A549 (cell line): ENCODE measurements at places on chromosomes 6 and 20.

- DNase-seq: no peak
These were observed 52.2 kb upstream of the BTN3A2 start for GRCh38 chr6:26312501-26313397.

DNA sequence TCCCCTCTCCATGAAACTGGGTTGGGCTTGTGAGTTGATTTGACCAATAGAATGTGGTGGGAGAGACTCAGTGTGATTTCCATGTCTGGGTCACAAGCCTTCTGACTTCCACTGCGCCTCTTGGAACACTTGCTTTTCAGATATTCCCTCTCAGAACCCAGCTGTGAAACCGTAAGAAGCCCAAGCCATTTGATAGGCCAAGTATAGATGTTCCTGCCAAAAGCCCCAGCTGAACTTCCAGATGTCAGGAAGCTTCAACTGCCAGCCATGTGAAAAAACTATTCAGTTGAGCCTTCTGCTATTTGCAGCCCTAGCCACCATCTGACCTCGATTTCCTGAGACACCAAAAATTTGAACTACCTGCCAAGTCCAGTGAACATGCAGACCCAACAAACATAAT, 387.8 kb upstream of the GJE1 start:
- DNase-seq: no peak

- DNase-seq: no peak
These were observed 25.1 kb downstream of the GZF1 start for GRCh38 chr20:23387118-23387443.

DNA sequence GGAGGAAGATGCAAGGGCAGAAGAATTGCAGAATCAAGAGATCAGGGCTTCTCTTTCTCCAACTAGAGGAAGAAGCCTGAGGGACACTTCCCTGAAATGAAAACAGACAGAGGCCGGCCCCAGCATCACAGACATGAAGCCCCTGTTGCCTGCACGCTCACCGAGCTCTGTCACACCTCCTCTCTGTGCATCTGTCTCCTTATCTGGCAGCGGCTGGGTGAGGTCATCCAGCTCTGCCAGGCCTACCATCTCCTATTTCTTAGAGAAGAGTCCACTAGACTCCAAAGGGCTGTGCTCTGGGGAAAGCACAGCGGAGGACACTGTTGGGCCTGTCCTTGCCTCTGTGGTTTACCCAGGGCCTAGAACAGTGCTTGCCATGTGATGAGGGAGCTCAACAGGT, 71.9 kb upstream of the MLN start:
- DNase-seq: no peak

- no peak for DNase-seq
These were observed 30.2 kb downstream of the CCDC170 start for GRCh38 chr6:151524059-151524458.

DNA sequence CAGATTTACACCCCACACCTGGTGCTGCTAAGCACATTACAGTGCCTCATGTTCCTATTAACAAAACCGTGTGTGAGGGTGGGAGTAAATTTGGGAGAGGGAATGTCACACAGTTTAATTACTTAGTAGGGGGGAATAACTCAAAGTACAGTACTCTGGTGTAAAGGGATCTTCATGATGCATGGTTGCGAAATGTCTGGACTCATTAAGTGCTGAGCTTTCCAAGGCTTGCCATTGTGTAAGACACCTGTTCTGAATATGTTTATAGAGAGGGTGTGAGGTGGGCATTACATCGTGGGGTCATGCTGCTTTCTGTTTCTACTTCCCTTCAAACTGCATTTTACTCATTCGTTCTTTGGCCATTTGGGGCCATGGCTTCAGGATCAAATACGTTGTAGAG, 181.2 kb downstream of the ADGRG6 start:
- DNase-seq: no peak

DNA sequence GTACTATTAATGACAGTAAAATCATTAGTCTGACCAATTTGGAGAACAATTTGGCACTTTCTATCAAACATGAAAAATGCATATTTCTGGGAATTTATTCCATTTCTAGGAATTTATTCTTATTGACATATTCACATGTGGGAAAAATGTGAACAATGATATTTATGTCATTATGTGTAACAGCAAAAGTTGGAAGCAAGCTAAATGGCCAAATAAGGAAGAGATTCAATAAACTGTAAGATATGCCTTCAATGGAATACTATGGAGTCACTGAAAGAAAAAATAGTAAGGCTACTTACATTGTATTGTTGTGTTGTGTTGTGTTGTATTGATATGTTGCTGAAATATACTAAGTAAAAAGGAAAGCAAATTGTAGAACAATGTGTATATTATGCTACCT, 100.5 kb upstream of the EDN1 start:
- DNase-seq: no peak

- DNase-seq: no peak
These were observed 150.1 kb upstream of the STXBP5 start for GRCh38 chr6:147054158-147054557.

- DNase-seq: no peak
These were observed 57.9 kb downstream of the PRND start for GRCh38 chr20:4779616-4780015.

- no peak for DNase-seq
These were observed 215.5 kb upstream of the ECI2 start for GRCh38 chr6:4350567-4351519.

GRCh38 chr20:49999329-49999728, 16.5 kb downstream of the SNAI1 start:
- DNase-seq: no peak

DNA sequence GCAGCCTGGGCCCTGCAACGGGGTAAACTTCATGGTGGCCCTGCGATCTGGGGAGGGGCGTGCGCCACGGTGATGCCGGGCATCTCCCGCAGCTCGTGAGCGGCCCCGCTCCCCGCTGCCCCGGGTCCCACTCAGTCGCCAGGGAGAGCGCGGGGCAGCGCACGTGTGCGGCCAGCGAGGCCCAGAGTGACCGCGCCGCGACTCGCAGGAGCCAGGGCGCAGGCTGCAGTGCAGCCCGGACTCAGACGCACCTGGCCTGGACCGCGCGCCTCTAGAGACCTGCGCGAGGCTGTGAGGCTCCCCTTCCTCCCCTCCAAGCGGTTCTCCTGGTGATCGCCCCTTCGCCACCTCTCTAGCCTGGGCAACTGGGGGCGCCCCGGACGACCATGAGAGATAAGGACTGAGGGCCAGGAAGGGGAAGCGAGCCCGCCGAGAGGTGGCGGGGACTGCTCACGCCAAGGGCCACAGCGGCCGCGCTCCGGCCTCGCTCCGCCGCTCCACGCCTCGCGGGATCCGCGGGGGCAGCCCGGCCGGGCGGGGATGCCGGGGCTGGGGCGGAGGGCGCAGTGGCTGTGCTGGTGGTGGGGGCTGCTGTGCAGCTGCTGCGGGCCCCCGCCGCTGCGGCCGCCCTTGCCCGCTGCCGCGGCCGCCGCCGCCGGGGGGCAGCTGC, 652 bp downstream of the BMP6 start:
- peak; percentile 19 for DNase-seq

DNA sequence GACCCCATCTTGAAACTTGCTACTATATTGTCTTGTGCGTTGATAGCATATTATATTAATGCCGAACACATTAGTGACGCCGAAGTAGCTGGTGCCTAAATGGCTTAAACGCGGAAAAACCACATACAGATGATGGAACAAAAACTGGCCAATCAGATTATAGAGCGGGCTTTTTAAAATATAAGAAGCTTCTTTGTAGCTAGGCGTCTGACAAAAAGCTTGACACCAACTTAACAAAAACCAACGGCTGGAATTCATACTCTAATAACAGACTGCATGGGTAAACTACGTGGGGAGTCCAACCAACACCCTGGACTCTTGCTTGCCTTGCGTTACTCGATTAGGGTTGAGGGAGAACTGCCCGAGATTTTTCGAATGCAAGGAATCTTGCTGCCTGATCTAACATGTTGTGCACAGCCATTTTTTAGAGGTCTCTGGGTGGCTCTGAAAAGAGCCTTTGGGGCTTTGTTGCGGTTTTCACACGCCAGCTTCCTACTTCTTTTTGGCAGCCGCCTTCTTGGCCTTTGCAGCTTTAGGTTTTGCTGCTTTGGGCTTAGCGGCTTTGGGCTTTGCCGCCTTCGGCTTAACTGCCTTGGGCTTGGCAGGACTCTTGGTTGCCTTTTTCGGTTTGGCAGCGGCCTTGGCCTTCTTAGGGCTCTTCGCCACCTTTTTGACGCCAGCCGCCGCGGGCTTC, 45.7 kb downstream of the OR2B2 start:
- peak; percentile 23 for DNase-seq

- DNase-seq: no peak
These were observed 385.3 kb downstream of the EPM2A start for GRCh38 chr6:145349950-145350510.

DNA sequence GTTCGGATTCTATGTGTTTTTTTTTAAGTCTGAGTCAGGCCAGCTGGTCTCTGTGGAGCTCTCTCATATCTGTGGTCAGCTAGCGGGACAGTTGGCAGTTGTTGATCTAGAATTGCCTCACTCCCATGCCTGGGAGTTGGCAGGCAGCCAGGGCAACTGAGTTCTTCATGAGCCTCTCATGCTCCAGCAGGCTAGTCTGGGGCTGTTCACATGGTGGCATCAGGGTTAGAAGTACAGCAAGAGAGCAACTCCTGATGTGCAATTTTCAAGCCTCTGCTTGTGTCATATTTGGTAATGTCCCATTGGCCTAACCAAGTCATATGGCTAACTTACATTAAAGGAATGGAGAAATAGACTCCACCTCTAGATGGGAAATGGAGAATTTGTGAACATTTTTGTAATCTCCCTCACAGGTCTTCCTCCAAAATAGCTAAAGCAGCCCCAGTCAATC, 6.7 kb upstream of the IFT52 start:
- no peak for DNase-seq

- DNase-seq: no peak
These were observed 70.7 kb downstream of the PDE7B start for GRCh38 chr6:135922174-135922573.

DNA sequence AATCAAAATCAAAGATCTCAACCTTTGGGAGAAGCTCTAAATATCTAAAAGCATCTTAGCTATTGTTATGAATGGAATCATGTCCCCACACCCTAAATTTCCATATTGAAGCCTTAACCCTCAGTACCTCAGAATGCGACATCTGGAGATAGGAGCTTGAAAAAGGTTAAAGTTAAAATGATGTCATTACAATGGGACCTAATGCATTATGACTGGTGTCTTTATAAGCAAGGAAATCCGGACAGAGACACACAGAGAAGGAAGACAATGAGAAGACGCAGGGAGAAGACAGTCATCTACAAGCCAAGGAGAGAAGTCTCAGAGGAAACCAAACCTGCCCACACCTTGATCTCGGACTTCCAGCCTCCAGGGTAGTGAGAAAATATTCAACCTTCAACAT, 46.1 kb downstream of the KIF13A start:
- no peak for DNase-seq

GRCh38 chr6:143323729-143324470, 126.6 kb downstream of the ADAT2 start:
- no peak for DNase-seq

GRCh38 chr6:97316978-97317377, 34.0 kb upstream of the MMS22L start:
- no peak for DNase-seq

GRCh38 chr20:35607003-35607735, 8.5 kb upstream of the SPAG4 start:
- no peak for DNase-seq

DNA sequence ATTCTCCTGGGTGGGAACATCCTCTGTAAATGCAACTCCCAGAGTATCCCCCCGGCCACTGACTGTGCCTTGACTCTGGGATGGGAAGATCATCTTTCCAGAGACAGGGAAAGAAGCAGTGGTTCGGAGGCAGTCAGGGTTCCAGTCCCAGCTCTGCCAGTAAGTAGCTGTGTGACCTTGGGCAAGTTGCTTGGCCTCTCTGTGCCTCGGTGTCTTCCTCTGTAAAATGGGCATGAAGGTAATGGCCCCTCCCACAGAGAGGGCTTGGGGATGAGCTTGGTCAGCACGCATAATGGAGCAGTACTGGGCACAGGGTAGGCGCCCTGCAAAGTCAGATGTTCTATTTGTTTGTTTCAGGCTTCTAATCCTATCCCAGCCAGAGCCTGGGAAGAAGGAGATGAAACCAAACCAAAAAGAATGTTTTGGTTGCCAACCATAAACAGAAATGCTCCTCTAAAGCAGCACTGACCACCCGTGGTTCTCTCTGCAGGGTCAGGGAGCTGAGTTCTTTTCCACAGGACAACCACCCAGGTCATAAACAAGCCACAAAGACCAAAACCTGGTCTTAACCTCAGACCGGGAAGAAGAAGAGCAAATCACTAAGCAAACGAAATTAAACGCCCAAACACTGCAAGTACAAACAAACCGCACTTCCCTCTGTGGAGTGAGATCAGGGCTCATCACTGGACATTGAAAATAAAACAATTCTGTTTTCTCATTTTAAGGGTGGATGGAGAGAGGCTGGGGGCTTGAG, 381.0 kb upstream of the SULF2 start:
- no peak for DNase-seq

GRCh38 chr6:108476376-108476775, 84.3 kb upstream of the FOXO3 start:
- no peak for DNase-seq

DNA sequence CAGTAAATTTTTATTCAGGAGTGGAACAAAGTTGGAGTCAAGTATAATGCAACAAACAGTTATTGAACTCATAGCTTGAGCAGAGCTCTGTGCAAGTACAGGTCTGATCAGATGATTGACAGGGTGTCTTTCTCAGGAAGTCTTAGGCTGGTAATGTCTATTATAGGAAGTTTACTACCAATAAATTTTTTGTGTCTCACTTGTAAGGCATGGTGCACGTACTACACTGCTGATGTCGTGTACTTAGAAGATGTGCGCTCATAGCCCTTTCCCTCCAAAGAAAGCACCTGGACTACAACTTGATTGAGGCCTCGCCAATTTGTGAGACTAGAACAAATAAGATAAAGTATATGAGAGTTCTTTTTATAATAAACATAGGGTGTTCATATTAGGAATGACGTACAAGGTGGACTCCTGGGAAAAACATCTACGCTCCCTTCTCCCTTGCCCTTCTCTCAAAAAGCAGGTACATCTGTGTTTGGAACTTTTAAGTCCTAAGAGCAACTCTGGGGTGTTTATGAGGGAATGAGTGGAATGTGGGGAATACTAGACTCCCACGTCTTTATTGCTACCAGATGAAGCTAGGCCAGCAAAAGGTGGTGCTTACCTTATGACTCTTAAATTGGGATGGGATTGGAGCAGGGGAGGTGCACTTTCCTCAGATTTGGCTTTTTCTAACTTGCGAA, 1.5 kb downstream of the NDUFAF5 start:
- no peak for DNase-seq

DNA sequence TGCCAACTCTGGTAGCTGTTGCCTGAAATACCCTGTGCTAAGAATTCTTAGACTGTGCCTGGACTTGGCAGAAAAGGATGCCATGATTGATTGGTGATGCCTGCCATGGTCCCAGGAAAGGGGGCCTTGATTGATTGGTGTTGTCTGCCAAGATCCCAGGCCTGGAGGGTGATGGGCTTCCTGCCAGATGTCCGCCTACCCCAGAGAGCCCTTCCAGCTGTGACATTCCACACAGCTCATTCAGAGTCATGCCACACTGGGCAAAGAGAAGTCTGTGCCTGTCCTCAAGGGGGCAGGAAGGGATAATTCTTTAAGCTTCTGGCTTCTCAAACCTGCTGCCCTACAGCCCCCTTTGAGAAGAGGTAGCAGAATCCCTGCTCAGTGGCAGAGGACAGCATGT, 24.6 kb downstream of the RIMS4 start:
- DNase-seq: peak; percentile 39
